ENCODE measurements at places on chromosomes 12 and 14.

DNA sequence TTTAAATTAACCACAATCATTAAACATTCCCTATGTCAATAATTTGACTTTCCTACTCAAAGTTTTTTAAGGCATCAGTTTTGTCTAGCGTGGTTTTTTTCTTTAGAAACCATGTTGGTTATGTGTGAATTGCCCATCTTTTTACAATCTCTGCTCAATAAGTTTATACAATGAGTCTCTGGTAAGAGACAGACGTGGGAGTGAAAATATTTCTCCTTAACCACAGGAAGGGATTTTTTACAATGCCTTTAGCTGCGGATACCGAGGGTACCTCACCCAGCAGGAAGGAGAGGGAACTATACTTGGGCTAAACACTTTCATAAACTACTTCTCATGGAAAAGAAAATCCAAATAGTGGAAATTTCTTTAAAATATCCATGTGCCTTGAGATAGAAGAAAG lies 191.4 kb upstream of the BCL2L14 start:
- DNase-seq: no peak

DNA sequence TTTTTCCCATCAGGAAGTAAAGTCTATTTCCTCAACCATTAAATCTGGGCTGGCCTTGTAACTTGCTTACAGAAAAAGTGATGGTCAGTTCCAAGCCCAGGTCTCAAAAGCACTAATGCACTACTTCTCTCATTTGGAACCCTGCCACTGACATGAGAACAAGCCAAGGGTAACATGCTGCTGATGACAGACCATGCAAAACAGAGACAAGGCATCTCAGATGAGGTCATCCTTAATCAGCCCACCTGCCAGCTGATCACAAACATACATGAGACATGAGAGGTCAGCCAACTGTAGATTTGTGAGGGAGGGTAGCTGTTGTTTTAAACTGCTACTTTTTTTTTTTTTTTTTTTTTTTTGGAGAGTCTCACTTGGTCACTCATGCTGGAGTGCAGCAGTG lies 16.2 kb downstream of the TWF1 start:
- no peak for DNase-seq

GRCh38 chr14:25411781-25412757 lies 362.1 kb upstream of the STXBP6 start:
- DNase-seq: no peak

DNA sequence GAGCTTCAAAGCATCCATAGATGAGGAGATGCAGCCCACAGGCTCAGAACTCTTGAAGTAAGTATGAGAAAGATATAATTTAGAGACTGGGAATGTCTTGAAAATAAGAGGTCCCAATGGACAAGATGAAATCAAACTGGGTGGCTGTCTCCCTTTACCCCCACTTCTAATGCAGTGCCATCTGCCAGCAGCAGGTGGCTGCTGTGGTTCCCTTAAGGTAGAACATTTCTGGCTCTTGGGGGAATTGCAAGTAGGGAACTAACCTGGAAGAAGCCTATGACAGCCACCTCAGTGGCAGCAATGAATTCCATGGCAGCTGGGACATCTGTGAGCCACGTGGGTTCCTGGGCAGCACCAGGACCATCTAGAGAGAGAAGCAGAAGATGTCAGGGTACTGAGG lies 648 bp downstream of the ERP27 start:
- no peak for DNase-seq

DNA sequence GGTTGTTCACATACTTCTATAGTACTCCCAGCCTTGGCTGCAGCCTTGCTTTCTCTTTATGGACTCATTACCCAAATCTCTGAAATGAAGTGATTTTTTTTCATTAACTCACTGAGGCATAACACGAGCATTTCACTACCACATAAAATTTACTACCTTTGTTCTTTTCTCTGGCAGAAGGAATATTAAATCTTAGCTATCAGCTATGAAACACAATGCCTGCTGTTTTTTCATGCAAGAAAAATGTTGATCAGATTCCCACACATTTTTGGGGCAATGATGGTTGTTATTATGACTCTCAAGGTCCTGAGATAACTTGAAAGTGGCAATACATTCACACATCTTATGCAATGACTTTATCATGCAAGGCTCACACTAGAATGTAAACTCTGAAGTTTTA lies 225.3 kb upstream of the ATP2B1 start:
- DNase-seq: no peak

GRCh38 chr14:103899316-103899715 lies 28.9 kb upstream of the TDRD9 start:
- peak; percentile 30 for DNase-seq

DNA sequence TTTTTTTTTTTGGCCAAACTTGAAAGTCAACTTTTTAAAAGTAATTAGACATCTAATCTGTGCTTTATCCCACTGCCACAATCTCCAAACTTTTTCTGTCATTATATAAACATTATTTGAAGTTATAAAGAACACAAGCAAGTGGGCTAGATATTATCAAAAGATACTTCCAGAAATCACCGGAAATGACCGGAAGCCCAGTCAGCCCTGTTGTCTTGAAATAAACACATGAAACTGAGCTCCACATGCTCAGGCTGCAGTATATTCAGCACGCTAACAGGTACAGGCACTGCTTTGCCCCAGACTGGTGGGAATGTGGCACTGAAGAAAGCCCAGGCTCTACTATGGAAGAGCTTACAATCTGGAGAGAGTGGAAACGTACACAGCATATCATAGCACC lies 158.9 kb upstream of the PLEKHG7 start:
- no peak for DNase-seq

DNA sequence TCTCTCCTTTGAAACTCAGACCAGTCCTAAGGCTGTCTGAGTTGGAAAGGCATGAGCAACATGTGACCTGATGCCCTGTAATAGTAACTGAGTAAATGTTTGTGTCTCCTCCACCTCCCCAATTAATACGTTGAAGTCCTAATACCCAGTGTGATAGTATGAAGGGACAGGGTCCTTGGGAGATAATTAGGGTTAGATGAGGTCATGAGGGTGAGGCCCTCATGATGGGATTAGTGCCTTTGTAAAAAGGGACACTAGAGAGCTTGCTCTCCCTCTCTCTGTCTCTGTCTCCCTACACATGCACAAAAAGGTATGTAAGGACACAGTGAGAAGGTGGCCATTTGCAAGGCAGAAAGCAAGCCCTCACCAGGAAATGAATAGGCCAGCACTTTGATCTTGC lies 18.1 kb upstream of the KIF21A start:
- DNase-seq: no peak

GRCh38 chr12:25557830-25558436 lies 4.8 kb upstream of the LMNTD1 start:
- no peak for DNase-seq

- DNase-seq: no peak
Measured at GRCh38 chr12:63041601-63042000, 106.7 kb upstream of the PPM1H start.

DNA sequence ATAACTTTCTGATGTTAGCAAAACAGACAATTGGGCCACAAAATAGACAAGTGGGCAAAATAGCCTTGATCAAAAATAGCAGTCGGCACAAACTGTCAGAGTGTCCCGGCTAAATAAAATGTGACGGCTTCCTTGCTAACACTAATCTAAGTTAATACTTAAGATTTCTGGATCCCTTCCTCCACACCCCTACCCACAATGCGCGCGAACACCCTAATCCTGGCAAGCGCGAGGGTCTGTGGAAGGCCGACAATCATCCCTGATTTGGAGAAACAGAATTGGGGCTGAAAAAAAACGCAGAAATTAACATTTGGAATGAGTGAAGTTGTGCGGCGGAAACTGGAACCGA lies 489 bp downstream of the CEP290 start:
- no peak for DNase-seq

DNA sequence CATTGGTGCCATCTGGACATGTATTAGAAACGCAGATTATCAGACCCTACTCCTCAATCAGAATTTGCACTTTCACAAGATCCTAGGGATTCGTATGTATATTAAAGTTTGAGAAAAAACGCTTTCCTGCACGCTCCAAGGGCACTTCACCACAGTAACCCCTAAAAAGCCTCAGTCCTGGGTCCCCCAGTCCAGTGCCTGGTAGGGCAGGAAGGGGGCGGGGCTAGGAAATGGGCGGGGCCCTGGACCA lies 369 bp downstream of the DEPDC4 start:
- DNase-seq: no peak

DNA sequence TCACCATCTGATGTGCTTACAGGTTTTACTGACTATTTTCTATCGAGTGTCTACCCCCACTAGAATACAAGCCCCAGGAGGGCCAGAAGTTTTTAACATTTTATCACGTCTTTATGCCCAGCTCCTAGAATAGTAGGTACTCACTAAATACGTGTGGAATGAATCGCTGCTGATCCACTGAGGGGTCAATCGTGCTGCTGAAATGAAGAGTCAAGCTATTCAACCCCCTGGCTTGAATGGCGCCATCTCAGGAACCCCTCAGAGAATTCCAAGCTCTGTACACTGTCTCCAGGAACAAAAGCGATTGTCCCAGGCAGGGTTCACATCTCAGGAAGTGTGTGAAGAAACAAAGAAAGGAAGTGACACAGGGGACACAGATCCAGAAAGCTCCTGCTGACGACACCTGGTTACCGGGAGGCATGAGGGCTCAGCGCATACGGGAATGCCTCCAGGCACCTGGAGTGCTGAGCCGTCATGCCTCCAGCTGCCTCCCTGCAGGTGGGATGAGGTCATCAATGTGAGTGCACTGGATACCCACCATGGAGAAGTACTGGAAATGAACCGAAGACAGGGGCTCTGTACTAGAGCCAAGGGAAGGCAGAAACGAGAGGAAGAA lies 45.6 kb downstream of the PITPNM2 start:
- no peak for DNase-seq

DNA sequence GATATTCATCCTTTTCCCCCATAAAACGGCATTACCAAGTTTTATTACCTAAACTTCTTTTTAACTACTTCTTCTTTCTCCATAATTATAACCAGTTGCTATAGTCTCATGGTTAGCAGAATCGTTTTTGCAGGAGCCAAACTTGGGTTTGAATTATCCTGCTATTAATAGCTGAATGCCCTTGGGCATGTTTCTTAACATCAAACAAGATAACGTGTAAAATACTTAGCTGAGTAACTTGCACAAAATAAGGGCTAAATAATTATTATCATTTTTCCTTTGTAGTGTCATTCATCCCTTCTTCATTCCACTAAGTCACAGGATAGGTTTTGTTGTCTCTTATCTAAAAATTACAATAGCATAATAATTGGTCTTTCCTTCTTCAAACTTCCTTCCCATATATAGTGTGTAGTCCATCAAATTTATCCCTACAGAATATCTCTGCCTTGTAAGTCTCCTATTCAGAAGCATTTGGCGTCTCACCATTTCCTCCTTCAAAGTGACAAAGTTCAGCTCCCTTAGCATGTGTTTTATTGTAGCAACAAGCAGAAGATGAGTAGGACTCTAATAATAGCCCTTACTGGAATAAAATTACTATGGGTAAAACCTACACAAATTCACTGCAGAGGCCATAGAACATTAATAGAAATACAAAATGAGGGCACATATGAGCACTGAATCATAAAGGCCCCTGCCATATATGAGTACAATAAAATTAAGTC lies 63.8 kb downstream of the FAR2 start:
- DNase-seq: no peak

DNA sequence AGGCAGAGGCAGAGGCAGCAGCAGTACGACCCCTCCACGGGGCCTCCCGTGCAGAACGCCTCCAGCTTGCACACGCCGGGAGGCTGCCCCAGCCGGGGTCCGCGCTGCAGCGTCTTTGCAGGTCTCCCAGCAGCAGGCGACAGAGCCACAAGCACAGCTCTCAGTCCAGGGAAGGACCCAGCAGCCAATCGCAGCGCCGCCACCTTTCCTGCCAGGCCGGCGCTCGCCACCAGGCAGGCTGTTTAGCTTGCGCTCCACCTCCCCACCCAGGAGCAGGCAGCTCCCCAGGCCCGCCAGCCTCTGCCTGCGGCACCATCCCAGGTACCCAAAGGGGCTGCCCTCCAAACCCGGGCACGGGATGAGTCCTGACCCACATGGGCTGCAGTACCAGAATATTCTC lies 25.2 kb downstream of the DDX51 start:
- no peak for DNase-seq

GRCh38 chr14:54585214-54585613 lies 18.3 kb downstream of the SAMD4A start:
- DNase-seq: no peak

GRCh38 chr12:71160585-71160984 lies 2.8 kb upstream of the TSPAN8 start:
- DNase-seq: no peak

DNA sequence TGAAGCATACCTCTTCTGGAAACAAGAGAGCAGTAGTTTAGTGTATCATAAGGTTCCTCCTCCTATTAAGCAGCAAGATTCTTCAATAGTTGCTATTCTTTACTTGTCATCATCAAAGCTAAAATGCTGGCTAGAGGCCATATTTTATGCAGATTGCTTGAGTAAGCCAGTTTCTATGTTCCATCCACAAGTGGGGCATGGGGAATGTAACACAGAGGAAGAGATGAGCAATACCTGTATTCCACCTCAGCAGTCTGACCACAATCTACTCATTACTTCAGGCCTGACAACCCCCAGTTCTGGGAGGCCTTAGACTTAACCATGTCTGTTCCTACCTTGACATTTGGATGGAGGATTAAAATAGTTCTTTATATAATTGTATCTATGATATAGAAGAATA lies 423.6 kb downstream of the BTG1 start:
- DNase-seq: no peak

- no peak for DNase-seq
Measured at GRCh38 chr14:49879646-49880204, 13.2 kb upstream of the ARF6 start.

DNA sequence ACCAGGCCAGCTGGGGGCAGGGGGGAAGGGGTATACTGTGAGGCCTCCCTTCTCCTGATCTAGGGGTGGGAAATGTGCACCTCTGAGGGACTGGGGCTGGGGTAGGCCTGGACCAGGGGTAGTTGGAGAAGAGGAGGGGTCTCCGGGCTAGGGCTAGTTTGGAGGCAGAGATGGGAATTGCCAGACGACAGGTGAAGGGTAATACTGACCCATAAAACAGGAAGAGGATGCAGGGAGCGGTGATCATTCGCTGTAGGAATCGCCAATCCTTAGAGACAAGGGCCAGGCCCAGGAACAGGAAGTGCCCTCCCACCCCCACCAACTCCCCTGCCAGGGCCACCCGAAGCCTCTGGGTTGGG lies 4.4 kb downstream of the SLC22A17 start:
- DNase-seq: no peak

- DNase-seq: no peak
Measured at GRCh38 chr12:82608706-82609105, 78.0 kb upstream of the TMTC2 start.

GRCh38 chr14:68941820-68942219 lies 37.3 kb downstream of the ACTN1 start:
- DNase-seq: peak; percentile 84

DNA sequence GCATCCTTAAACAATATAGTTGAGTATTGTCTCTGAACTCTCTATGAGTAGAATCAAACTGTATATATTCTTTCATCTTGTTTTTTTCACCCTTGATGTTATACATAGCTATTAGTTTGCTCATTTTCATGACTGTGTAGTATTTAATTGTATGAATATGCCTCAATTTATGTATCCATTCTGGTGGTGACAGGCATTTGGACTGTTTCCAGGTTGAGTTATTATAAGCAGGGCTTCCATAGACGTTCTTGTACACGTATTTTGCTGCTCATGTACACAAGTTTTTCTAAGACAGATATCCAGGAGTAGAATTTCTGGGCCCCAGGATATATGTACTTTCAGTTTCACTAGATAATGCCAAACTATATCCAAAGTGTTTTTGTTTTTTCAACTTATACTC lies 211.4 kb downstream of the NTF3 start:
- no peak for DNase-seq

- no peak for DNase-seq
Measured at GRCh38 chr12:27652174-27652763, 44.0 kb upstream of the REP15 start.

- DNase-seq: no peak
Measured at GRCh38 chr12:12892681-12893141, 1.3 kb downstream of the GPRC5A start.
